ENCODE measurements at places on chromosomes 3 and 15.

- no peak for DNase-seq
Measured at GRCh38 chr15:50257924-50258323, 7.6 kb downstream of the HDC start.

- no peak for DNase-seq
Measured at GRCh38 chr3:146200461-146201220, 39.7 kb upstream of the PLOD2 start.

DNA sequence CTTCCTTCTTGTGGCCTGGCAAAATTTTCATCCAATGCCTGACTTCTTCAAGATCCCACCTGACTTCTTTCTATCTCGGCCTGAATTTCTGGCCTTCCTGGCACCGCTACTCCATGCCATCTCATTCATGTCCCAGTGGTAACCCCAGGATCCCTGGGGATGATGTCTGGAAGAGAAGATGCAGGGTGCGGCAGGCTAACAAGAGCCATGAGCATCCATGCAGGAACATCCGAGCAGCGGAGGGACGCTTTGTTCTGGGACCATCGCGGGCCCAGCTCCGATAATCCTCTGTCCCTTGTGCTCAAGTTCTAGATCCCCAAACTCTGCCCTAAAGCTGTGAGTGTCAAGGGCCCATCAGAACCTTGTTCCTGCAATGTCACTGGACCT lies 10.9 kb downstream of the MYL3 start:
- no peak for DNase-seq

DNA sequence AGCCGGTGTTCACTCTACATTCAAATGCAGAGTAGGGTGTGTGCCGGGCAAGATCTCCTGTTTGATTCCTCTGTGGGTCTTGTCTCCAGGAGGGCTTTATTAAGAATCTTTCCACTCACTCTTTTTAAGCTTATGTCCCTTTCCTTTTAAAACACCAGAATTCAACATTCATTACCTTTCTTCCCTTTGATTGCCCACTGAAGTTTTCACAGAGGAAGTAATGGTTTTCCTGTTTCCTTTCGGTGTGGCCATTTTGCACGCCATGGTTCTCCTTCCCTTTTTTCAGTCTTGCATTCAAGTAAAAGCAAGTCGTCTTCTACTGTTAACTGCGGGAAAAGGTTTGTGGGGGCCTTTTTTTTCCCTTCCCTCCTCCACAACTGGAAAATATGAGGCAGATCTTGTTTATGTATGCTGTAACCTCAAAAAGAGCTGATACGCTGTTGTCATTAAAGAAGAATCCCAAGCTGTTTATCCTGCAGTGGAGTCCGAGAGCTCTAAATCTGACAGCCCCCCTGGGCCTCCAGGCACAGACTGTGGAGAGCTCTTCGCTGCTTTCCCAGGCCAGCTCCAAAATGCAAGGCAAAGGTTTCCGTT lies 40.5 kb downstream of the FILIP1L start:
- no peak for DNase-seq

DNA sequence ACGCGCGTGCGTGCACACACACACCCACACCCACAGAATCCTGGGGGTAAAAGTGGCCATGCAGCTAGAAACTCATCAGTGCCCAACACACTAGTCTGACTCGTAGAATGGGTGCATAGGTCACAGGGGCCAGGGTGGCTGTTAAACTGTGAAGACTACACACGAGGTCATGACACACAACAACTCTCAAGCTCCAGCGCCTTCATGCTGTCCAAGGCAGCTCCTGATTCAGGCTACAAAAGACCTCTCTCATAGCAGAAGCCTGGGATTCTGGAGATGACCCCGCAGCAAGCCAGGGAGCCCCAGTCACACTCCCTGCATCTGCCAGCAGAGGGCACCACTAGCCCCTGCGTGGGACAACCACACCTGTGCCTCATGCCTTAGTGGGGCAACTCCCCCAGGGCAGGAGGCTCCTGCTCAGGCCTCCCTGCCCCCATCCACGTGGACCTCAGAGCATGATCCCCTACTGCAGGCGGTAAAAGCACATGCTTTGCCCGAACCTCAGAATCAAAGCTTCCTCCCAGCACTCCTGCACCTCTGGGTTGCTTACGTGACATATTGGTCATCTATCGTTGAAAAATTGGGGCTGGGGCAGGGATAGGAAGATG lies 93.1 kb downstream of the LRIG1 start:
- no peak for DNase-seq

- no peak for DNase-seq
Measured at GRCh38 chr15:38316311-38316710, 63.7 kb downstream of the SPRED1 start.

- DNase-seq, result no peak
Measured at GRCh38 chr15:29207027-29207757, 62.4 kb downstream of the NSMCE3 start.

DNA sequence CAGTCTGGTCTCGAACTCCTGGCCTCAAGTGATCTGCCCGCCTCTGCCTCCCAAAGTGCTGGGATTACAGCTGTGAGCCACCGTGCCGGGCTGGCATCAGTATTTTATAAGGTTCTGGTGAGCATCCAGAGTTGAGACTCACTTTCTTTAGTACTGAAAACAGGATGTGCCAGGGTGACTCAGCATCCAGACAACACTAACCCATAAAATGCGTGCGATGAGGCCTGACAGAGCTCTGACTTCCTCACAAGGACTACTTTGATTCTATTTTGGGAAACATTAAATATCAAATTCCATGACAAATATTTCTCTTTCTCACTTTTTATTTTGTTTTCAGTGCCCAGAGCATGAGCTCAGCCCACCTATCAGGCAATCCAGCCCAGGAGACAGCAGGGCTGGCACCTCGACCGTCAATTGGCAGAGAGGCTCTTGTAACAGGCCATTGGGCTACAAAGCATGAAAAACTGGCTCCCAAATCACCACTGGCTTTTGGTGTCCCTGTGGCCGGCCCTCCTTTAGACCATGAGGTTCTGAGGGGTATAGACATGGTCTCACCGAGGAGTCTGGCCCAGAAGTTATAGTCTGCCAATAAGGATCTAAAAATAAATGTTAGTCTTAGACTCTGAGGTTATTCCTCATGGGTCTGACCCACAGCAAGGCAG lies 75.0 kb downstream of the FEM1B start:
- DNase-seq, result no peak

GRCh38 chr15:48805591-48805990 lies 5.3 kb downstream of the CEP152 start:
- DNase-seq, result no peak

GRCh38 chr3:120661106-120661905 lies 20.7 kb downstream of the HGD start:
- DNase-seq, result no peak

- DNase-seq, result no peak
Measured at GRCh38 chr3:112649478-112649735, 8.5 kb upstream of the CCDC80 start.

DNA sequence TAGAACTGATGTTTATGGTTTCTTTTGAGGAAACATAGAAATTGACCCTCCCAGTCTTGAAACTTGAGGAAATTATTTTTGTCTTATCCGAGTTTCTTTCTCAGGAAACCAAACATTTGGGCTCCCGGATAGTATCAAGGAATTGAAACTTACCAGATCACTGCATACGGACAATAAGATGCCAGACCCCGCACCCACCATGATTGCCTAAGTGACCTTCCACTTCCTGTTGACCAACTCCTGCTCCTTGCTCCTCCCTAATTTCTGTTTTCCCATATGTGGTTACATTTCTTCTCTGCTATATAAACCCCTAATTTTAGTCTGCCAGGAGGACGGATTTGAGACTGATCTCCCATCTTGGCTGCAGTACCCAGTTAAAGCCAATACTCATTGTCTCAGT lies 118.4 kb upstream of the TPRG1 start:
- no peak for DNase-seq

Measured in cerebellar nuclear complex (tissue), 1 donor.